Activated CD8-positive, alpha-beta memory T cell treated with anti-CD3 and anti-CD28 coated beads for 1 hour (primary cell): ENCODE measurements at places on chromosomes 7 and 10.

DNA sequence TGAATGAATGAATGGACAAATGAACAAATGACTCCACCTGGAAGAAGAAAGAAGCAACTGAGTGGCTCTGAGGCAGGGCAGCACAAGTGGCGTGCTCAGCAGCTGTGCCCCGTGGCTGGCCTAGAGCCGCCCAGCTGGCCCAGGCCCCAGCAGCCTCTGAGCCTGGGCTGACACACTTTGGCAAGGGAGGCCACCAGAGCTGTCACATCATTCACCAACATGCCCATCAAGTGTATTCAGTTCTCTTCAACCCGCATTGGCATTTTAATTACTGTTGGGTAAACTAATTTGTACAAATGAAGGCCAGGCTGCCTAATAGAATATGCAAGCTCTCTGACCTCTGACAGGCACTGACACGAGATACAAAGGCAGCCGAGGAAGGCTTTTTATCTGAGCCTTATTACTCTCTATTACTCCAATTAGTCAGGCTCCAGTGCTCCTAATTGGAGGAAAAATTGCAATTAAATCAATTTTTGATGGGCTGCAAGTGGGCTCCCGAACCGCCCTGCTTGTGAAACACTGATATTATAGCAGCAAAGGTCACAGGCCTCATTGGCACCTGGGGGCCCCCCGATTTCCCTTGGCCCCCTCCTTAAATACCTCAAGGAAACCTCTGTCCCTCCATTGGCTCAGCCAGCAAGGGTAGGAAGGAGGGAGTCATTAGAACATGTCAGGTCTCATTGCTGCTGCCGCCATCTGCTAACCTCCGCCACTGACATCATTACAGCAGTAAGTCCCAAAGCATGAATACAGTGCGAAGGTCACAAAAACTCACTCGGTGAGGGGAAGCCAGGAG lies 41.9 kb downstream of the DPCD start:
- no peak for DNase-seq

DNA sequence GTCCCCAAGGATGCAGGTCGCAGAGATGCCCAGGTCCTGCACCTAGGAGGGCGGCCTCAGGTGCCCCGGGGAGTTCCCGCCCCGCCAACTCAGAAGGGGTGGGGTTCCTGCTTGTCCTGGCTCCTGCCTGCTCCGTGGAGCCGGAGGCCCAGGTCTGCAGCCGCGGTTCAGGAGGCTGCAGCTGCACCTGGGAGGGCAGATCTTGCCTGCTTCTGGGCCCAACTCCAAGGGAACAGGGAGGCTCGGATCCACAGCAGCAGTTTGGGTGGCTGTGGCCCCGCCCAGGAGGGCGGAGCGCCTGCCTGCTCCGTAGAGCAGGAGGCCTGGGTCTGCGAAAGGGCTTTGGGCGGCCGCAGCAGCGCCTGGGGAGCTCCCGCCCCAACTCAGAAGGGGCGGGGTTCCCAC lies 108.2 kb upstream of the EGR2 start:
- DNase-seq: no peak

DNA sequence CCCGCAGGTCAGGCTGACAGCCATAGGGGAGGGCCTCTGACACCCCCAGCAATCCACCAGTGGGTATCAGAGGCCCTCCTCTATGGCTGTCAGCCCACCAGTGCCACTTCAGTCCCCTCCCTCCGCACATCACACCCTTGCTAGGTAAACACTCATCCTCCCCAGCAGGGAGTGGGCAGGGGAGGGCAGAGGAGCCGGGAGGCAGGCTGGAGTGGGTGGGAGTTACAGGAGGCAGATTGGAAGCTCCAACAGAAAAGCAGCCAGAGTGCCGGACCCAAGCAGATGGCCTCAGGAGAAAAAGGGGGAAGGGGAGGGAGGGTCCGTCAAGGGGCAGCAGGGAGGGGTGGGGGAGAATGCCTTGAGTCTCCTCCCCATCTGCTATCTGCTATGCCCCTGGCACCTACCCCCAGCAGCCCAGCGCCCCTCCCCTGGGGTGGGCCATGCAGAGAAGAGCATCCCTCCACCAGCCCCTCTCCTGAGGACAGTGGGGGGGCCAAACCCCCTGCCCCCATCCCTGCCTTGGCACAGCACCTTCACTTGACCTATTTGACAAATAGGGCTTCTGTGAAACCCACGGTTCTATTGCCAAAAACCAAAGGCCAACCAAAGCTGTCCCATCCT lies 2.4 kb downstream of the RASGEF1A start:
- DNase-seq: no peak

DNA sequence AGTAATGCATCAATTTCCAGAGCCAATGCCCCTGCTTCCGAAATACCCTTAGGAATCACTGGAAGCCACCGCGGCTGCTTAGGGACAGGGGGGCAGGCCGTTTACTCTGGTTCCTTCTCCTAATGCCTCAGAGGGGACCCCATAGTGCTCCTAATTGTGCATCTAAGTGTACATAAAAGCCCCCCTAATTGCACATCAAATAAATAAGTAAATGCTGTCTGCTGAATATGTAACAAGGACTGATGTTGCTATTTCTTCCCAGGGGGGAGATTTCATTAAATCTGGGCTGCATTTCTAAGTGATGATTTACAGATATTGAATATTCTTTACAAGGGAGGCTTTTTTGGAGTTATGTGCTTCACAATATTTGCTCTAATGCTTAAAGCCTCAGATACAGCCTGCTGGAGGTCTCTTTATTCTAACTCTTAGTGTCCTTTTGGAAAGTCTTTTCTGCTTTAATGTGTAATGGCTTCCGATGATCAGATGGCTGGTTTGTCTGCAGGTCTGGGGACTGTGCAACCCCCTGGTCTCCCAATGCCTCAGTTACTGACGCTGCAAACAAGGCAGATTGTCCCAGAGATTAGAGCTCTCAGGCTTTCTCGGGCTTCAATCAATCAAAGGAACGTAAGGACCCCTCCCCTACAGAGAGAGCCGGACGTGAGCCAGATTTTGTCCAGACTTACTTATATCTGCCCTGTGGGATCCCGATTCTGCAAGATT lies 143.0 kb downstream of the PRPF18 start:
- no peak for DNase-seq
